Occipital lobe (tissue), 3 donors: ENCODE measurements at places on chromosomes 6 and 20.

DNA sequence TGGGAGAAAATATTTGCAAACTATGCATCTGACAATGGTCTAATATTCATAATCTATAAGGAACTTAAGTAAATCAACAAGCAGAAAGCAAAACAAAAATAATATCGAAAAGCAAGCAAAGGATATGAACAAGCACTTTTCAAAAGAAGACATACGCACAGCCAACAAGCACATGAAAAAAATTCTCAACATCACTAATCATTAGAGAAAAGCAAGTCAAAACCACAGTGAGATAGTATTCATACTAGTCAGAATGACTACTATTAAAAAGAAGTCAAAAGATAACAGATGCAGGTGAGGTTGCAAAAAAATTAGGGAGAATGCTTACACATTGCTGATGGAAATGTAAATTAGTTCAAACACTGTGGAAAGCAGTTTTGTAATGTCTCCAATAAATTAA lies 410.2 kb downstream of the MMUT start:
- DNase-seq: no peak

GRCh38 chr6:47105469-47106178 lies 63.5 kb upstream of the ADGRF1 start:
- no peak for DNase-seq

- no peak for DNase-seq
Measured at GRCh38 chr6:164184410-164184809, 769.9 kb downstream of the QKI start.

DNA sequence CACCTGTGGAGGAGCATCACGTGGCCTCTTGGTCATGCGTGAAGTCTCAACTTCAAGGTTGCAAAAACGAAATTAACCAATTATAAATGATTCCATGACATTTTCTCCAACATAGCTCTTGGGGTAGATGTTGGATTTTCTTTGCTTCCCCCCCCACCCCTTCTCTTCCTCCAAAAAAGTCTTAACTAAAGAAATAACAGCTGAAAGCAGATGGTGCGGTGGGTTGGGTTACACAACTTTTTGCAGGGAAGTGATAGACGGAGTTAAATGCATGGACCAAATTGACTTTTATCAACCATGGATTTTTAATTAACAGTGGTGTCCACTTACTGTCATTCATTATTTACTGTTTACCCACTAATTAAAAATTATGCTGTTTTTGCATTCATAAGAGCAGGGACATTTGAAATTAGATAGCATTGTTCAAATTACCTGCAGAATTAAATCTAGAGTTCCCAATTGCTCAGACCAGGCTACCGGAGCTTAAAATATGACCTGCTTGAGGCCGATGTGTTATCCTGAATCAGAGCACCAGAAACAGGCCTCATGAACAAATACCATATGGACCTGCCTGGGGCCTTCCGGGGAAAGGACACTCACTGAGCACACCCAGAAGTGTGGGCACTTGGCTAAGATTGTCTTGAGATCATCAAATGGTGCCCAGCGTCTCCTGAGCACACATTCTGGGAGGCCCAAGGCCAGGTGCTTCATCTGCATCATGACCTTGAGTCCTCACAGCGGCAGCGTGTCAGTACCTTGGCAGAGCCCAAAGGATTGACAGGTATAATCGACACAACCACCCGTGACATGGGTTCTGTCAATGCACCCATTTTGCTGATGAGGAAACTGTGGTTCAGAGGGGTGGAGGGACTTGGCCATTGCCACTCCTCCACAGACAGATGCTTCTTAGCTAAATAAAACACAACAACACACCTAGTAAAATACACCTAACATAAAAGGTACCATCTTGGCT lies 41.5 kb downstream of the APCDD1L start:
- DNase-seq: no peak

GRCh38 chr6:45386501-45386900 lies 8.8 kb upstream of the SUPT3H start:
- DNase-seq: no peak

- peak; percentile 33 for DNase-seq
Measured at GRCh38 chr20:11891077-11891775, 26.5 kb upstream of the BTBD3 start.

GRCh38 chr20:17525650-17526049 lies 5.5 kb downstream of the BFSP1 start:
- no peak for DNase-seq

- DNase-seq: no peak
Measured at GRCh38 chr6:168309997-168310396, 9.6 kb downstream of the DACT2 start.

GRCh38 chr6:147384737-147385710 lies 123.5 kb upstream of the SAMD5 start:
- DNase-seq: no peak

DNA sequence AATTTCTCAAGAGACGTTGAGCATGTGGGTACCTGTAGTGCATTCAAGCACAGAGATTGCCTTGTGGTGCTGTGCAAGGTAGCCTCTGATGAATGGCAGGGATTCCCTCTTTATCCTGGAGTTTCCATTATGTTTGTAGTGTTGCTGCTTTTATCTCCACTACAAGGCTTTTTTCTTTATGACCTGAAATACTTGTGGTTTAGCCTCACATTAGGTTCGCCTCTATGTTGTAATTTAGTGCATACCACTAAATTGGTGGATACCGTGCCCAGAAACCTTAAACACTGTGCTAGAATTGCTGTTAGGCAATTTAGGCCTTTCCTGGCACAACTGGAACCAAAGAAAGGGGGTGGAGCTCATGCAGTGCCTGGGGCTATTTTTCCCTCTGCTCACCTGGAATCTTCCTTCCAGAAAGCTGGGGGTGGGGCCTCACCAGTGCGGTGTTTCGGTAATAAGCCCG lies 76.8 kb downstream of the NCOA7 start:
- DNase-seq: no peak

GRCh38 chr6:75532521-75532920 lies 38.9 kb upstream of the FILIP1 start:
- DNase-seq: no peak

GRCh38 chr6:161744211-161745067 lies 470.6 kb upstream of the AGPAT4 start:
- DNase-seq: no peak

- no peak for DNase-seq
Measured at GRCh38 chr6:170173335-170173881, 117.5 kb downstream of the DLL1 start.

- no peak for DNase-seq
Measured at GRCh38 chr20:58695895-58696375, 3.3 kb downstream of the NPEPL1 start.

DNA sequence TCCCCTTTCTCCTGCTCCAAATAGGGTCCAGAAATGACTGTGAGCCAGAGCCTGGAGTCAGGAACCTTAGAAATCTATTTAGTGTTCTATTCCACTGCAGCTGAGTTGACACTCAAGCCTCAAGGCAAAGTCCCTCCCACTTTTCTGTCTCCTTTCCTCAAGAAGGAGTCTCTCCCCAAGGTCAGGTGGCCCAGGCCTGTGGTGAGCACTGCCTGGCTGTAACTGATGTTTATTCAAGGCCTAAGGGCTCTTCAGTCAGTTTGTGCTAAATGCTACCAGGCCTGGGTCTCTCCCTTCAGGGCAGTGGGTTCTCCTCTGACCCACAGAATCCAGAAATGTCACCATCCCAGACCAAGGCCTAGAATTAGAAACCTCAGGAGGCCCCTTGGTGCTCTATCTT lies 1042.9 kb upstream of the EPHA7 start:
- DNase-seq: no peak

DNA sequence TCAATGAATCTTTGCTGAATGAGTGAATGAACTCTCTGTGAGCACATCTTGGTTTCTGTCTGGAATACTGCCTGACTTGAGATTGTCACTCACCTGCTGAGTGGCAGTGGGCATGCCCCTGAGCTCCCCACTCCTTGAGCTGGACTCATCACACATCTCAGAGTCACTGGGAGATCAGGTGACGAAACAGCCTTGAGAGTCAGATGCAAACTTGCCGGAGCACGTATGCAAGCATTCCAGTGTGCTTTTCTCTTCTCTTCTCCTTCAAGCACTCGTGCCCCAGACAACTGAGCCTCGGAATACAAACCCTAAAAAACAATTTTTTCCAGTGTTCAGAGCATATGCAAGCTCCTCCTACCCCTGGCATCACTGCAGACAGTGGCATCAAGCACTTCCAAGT lies 9.4 kb upstream of the BMP7 start:
- no peak for DNase-seq

GRCh38 chr6:142822842-142823241 lies 122.1 kb downstream of the HIVEP2 start:
- DNase-seq: no peak

DNA sequence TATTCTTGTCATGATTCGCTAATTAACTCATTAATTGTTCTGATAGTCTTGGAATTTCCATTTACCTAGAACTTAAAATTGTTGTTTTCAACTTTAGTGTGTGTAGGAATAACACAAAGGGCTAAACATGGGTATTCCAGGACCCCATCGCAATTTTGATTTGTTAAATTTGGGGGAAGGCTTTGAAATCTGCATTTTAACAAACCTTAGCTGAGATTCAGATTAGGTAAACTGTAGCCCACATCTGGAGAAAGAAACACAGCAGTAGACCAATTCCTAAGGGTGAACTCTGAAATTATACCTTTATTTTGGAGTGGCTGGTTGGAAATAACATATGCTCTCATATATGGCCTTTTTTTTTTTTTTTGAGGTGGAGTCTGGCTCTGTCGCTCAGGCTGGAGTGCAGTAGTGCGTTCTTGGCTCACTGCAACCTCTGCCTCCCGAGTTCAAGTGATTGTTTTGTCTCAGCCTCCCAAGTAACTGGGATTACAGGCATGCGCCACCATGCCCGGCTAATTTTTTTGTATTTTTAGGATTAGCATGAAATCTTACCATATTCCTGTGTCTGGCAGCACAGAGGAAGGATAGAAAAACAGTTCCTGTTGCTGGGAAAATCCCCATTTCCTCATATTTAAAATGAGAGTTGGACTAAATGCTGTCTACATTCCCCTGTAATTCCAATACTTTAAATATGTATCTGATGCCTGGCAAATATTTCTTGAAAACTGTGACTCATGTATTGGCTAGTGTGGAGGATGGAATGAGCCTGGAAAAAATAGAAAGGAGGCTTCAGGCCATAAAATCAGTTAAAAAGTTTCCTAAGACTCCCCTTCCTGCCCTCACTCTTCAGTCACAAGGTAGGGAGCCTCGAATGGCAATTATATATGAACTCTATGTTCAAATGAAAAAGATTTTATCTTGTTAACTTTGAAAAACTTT lies 96.7 kb upstream of the FAM184A start:
- DNase-seq: no peak

DNA sequence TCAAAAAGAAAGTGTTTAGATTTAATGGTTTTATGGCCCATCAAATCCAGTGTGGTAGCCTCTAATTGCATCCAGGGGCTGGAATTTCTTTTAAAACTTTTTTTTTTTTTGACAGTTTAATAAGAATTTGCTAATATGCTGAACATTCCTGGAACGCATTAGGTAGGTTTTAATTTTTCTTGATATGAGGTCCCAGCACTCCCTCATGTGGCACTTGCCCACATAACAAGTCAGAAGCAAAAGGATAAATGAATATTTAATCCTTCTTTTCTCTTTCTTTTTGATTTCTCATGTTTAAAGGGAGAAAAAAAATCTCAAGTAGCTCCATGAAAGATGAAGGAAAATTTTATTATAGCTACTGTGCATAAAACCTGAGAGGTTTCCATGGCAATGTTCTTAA lies 13.5 kb downstream of the HAO1 start:
- DNase-seq: no peak

GRCh38 chr6:142413111-142413510 lies 111.3 kb downstream of the ADGRG6 start:
- no peak for DNase-seq

DNA sequence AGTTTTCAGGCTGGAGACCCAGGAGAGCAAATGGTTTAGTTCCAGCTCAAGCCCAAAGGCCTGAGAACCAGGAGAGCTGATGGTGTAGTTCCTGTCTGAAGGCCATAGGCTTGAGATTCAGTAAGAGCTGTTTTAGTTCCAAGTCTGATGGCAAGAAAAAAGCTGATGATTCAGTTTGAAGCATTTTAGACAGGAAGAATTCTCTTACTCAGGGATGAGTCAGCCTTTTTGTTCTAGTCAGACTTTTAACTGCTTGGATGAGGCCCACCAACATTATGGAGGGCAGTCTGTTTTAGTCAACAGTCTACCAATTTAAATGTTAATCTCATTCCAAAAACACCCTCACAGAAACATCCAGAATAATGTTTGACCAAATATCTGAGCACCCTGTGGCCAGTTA lies 2.5 kb downstream of the ZSCAN26 start:
- DNase-seq: no peak
